ENCODE measurements at places on chromosomes 7 and 10. TPM values are rescaled to one million over a fixed set of nuclear protein-coding genes. Genes with fewer than 3 reads are reported as not detected.

OR2A12 gene
- total RNA-seq = not detected

TMEM184A gene
- total RNA-seq = 0.66 TPM

NME8 gene
- 0.14 TPM for total RNA-seq

CALCR gene
- total RNA-seq = 1.4 TPM

EPDR1 gene
- total RNA-seq = 13.8 TPM

GALNT17 gene
- total RNA-seq = 65.6 TPM

ADAM22 gene
- total RNA-seq = 17.6 TPM

DNA sequence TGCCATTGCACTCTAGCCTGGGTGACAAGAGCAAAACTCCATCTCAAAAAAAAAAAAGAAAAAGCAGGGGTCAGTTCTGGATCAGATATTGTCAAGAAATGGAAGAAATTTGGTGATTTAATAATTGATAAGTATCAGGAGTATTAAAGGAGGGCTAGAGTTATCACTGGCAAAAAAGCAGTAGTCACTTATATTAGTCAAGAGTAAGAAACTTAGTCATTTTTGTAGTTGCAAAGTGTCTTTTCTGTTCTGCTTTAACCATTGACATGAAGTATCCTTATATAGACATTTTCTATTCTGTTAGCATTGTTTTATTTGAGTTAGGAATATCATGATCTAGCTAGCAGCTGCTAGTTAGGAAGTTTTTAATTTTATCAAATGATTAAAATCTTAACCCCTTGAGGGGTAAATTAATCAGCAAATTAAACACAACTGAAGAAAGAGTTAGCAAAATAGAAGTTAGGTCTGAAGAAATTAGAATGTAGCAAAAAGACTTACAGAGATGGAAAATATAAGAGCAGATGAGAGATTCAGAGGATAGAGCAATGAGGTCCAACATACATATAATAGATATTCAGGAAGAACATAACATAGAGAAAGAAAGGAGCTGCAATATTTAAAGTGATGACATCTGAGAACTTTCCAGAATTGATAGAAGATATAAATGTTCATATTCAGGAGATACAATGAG lies 7.3 kb upstream of the CCDC6 start:
- no peak overlapping the region for H3K27ac ChIP-seq
- H3K4me3 ChIP-seq = no peak overlapping the region
- peaks cover 5% of the 10 kb centered on the region for H3K36me3 ChIP-seq
- no peaks in the 10 kb centered on the region for H3K27me3 ChIP-seq

DNA sequence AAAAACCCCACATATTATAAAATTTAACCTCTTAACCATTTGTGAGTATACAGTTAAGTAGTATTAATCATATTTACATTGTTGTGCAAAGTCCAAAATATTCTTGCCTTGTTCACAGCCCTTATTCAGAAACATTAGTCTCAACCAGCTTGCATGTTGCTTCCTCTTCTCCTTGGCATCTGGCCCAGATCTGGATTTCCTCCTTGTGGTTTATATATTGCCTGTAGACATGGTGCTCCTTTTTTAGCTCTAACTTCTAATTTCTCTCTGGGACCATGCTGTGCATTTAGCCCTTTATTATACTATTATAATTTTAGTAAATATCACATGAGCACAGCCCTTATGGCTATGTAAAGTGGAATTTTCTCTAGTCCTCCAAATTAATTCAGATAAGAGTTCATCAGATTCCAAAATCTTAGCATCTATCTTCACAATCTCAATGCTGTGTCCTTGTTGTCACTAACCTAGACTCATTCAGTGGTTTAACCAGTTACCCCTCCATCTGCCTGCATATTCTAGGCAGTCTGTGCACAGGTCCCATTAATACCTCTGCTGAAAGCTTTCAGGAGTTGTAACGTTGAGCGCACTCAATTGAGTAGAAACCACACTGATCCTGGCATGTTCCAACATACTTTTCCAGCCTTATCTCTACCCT lies 7.9 kb downstream of the CPED1 start:
- H3K27ac ChIP-seq = no peak overlapping the region
- H3K4me1 ChIP-seq = no peaks in the 10 kb centered on the region
- H3K27me3 ChIP-seq = no peaks in the 10 kb centered on the region
- no peaks in the 10 kb centered on the region for H3K36me3 ChIP-seq

DNA sequence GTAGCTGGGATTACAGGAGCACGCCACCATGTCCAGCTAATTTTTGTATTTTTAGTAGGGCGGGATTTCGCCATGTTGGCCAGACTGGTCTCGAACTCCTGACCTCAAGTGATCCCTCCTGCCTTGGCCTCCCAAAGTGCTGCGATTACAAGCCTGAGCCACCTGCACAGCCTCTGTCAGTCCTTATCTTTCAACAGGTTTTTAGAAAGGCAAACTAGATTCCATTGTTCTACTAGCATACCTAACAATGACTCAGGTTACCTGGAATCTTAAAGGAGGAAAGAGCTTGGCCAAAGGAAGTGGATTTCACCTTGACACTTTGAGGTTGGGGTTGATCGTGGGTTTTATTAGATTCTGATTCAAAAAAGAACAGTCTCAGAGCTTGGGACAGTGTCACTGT lies 3.2 kb downstream of the ABCC2 start:
- no peaks in the 10 kb centered on the region for H3K36me3 ChIP-seq
- no peak overlapping the region for H3K27ac ChIP-seq
- H3K27me3 ChIP-seq = no peaks in the 10 kb centered on the region

GRCh38 chr7:21261627-21262594 lies 166.0 kb upstream of the SP4 start:
- DNase-seq = peak; percentile 76
- no peak overlapping the region for H3K4me3 ChIP-seq
- no peaks in the 10 kb centered on the region for H3K36me3 ChIP-seq

DNA sequence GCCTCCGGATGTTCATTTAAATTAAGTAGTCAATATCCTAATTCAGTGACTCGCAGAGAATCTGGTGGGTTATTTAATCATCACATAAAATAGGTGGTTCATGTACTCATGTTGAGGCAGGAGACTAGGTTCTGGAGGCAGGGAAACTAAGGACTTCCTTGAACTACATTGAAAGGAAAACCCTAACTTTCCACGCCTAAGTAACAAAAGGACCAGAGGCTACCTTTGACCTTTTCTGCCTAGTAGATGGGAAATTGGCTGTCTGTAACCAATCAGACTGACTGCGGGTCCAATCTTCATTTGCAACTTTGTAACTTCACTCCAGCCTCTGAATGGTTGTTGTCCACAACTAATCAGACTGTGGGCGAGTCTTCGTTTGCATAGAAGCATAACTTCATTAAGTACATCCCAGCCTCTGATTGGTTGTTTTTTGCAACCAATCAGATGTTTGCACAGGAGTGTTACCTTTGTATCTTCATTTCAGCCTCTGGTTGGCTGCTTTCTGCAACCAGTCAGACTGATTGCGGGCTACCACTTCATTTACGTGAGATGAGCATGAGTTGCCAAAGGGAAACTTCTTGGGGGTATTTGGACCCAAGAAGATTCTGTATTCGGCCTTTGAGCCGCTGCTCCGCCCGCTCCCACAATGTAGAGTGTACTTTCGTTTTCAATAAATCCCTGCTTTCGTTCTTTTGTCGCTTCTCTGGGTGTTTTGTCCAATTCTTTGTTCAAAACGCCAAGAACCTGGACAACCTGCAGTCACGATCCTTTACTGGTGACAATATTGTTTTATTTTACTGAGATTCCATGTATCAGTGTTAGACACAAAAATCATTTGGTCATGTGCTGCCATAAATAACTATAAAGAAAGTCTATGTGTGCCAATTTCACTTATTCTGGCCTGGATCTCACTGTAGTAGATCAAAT lies 1.7 kb upstream of the ST7 start:
- H3K4me1 ChIP-seq = peaks cover 29% of the 10 kb centered on the region
- H3K4me3 ChIP-seq = no peak overlapping the region
- no peaks in the 10 kb centered on the region for H3K36me3 ChIP-seq
- H3K27me3 ChIP-seq = no peaks in the 10 kb centered on the region
- no peak for DNase-seq

DNA sequence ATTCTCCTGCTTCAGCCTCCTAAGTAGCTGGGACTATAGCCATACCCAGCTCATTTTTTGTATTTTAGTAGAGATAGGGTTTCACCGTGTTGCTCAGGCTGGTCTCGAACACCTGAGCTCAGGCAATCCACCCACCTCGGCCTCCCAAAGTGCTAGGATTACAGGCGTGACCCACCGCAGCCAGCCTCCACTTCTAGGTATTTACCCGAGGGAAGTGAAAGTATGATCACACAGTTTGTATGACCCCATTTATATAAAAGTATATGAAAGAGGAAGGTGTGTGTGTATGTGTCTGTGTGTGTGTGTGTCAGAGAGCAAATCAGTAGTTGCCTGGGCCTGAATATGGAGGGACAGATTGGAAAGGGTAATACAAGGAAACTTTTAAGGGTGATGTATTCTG lies 2.0 kb upstream of the PURB start:
- no peak overlapping the region for H3K27ac ChIP-seq
- H3K36me3 ChIP-seq = peaks cover 5% of the 10 kb centered on the region
- DNase-seq = no peak
- no peak overlapping the region for H3K4me3 ChIP-seq

GRCh38 chr10:110475722-110476515 lies 21.8 kb upstream of the DUSP5 start:
- H3K27me3 ChIP-seq = no peaks in the 10 kb centered on the region
- no peaks in the 10 kb centered on the region for H3K36me3 ChIP-seq
- no peak overlapping the region for H3K27ac ChIP-seq
- no peak for DNase-seq
- no peak overlapping the region for H3K4me3 ChIP-seq

- no peaks in the 10 kb centered on the region for H3K36me3 ChIP-seq
- no peaks in the 10 kb centered on the region for H3K27me3 ChIP-seq
- no peak overlapping the region for H3K4me3 ChIP-seq
- H3K4me1 ChIP-seq = no peaks in the 10 kb centered on the region
- no peak for DNase-seq
- no peak overlapping the region for H3K27ac ChIP-seq
Observed at GRCh38 chr10:97822261-97822687, 27.4 kb upstream of the GOLGA7B start.

DNA sequence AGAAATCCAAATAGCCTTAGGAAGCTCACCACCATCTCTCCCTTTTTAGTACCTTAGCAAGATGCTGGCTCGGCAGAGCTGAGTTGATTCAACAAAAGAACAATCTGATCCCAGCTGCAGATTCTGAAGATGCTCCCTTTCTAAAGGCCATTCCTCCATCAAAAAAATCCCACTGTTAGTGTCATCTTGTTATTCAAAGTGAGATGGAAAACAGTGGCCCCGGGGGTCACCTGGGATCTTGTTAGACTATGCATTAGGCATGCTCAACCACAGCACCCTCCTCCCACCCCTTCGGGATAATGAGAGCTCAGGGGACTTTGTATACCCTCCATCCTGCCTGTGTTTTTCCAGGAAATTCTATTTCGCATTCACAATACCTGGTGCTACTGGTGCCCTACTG lies 2.4 kb downstream of the NCAPG2 start:
- no peaks in the 10 kb centered on the region for H3K27me3 ChIP-seq
- H3K4me3 ChIP-seq = peak overlapping the region; percentile 91
- H3K36me3 ChIP-seq = peaks cover 35% of the 10 kb centered on the region
- DNase-seq = peak; percentile 83
- peaks cover 33% of the 10 kb centered on the region for H3K4me1 ChIP-seq

GRCh38 chr7:2099048-2099957 lies 133.4 kb downstream of the MAD1L1 start:
- DNase-seq = no peak
- H3K4me3 ChIP-seq = no peak overlapping the region
- no peaks in the 10 kb centered on the region for H3K27me3 ChIP-seq

- no peak overlapping the region for H3K27ac ChIP-seq
- no peak for DNase-seq
- H3K4me1 ChIP-seq = no peaks in the 10 kb centered on the region
- peaks cover 22% of the 10 kb centered on the region for H3K27me3 ChIP-seq
- no peak overlapping the region for H3K4me3 ChIP-seq
- H3K36me3 ChIP-seq = no peaks in the 10 kb centered on the region
Observed at GRCh38 chr7:44958645-44959344, 20.0 kb downstream of the MYO1G start.

GRCh38 chr10:89283025-89283935 lies 18.6 kb upstream of the IFIT2 start:
- H3K4me1 ChIP-seq = peaks cover 11% of the 10 kb centered on the region
- H3K27me3 ChIP-seq = no peaks in the 10 kb centered on the region
- no peak for DNase-seq

DNA sequence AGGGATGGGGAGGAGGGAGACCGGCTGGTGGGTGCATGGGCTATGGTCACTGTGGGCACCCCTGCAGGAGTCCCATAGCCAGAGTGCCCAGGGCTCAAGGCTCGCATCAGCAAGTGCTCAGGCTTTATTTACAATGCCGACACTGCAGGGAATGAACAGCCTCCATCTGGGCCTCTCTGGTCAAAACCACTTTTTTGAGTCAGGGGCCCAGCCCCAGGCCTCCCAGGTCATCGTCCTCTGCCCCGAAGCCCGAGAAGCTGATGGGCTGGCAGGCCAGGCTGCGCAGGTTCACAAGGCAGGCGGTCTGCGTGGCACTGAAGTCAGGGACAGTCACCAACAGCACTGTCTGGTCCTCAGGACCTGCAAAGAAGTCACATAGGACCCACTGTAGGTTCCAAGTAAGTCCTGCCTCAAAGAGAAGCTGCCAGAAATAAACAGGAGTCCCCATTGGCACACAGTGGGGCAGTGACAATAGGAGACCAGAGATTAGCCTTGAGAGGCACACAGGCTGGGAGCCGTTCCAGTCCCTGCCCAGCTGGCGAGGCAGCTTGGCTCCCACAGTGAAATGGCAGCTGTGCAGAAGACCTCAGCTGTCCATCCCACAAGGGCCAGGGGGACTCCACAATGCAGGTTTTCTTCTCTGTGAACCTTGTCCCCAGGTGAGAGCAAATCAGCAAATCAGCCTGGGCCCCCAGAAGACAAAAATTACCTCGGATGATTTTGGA lies 8.6 kb downstream of the POLD2 start:
- H3K4me1 ChIP-seq = no peaks in the 10 kb centered on the region
- no peak overlapping the region for H3K4me3 ChIP-seq

DNA sequence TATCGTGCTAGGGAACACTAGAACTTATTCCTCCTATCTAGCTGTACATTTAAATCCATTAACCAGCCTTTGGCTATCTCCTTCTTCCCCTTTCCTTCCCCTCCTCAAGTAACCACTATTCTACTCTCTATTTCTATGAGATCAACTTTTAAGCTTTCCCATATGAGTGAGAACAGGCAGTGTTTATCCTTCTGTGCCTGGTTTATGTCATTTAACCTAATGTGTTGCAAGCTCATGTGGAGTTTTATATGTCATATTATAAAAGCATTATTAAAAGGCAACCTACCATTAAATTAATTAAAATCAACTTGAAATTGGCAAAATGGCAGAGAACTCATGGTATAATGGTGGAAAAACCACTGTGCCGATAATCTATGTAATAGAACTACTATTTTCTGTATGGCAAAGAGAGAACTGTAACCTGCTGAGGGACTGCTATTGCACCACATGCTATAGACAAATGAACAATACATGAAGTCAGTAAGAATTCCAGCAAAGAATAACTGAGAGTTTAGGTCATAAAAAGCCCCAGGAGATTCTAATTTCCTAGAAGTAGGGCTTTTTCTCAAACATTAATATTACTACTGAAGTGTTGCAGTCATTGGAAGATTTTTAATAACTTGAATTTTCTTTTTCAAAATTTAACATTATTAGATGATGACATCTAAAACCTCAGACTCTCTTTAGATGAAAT lies 81.8 kb downstream of the LRRN3 start:
- no peak overlapping the region for H3K27ac ChIP-seq
- H3K4me3 ChIP-seq = no peak overlapping the region
- peaks cover 4% of the 10 kb centered on the region for H3K4me1 ChIP-seq
- no peaks in the 10 kb centered on the region for H3K27me3 ChIP-seq
- no peak for DNase-seq

Data from GM23338 (cell line).